ENCODE measurements at places on chromosomes 6 and 20.

GRCh38 chr6:150622941-150623874, 23.5 kb downstream of the PLEKHG1 start:
- DNase-seq: no peak

- no peak for DNase-seq
Measured at GRCh38 chr6:4192173-4192572, 56.8 kb upstream of the ECI2 start.

GRCh38 chr6:158406736-158407135, 94.5 kb downstream of the TULP4 start:
- DNase-seq: no peak

DNA sequence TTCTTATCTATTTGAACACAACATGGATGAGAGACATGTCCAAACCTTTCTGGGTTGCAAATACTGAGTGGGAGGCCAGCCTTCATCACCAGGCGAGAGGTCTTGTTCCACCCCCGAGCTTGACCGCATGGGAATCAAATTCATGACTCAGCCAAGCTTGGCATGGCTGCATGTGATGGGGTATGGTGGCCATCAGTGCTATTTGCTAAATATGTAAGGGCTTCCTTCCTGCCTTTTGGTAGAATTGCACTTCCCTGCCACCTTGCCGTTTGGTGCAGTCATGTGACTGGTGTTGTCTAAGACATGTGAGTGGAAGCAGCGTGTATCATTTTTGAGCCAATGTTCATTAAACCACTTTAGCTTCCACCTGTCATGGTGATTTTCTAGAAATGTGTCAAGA, 508.9 kb upstream of the SULF2 start:
- no peak for DNase-seq

GRCh38 chr20:12699374-12700228, 309.2 kb upstream of the SPTLC3 start:
- DNase-seq: no peak

DNA sequence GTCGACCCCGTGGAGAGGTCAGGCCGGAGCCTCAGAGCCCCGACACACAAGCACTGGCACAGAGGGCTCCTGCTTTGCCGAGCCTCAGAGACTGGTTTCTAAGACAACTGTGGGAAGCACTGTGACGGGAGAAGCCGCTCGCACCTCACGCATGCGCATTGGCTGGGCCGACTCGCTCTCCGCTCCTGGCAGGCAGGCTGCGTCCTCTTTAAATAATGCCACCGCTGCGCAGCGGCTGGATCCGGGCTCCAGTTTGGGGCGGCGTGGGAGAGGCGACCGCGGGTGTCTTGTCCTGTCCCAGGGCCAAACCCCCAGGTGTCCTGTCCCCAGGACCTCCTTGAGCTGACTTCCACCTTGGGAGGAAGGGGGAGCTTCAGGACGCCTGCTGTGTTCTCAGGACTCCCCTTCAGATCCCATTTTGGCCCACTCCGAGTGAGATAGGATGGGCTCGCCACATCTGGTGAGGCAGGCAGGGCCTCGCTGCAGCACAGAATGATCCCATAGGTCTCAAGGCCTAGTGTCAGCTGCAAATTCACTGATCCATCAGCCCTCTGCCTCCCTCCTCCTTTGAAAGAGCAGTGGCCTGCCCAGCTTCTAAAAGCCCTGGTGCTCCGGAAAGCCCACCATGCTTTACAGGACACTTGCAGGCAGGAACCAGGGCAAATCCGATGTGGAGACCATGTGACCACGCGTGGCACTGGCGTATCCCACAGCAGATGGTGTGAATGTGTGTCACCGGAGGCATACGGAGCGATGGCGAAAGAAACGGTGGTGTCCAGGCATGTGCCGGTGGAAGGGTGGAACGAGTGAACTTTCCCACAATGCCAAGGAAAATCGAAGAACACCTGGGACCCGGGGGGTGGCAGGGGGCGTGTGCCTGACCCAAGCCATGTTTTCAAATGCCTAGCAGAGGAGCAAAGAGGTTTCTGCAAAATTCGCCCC, 169.3 kb upstream of the ZNF337 start:
- peak; percentile 62 for DNase-seq

DNA sequence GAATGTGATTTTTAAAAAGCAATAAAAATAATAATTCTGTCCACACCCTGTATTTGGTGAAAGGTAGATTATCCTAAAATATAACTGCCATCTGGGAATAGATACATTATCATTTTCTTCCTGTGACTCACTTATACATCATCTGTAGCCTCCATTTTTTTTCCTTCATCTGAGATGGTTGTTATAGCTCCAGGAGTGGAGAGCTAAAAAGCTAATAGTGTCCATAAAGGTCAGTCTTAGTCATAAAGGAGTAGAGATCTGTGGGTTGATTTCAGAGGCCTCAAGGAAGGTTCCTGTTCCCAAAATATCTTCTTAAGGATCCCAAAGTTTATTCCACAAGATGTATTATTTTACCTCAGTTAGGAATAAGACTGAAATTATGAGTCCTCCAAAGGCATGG, 41.1 kb downstream of the FBXO5 start:
- no peak for DNase-seq

- no peak for DNase-seq
Measured at GRCh38 chr20:14478126-14478525, 140.7 kb upstream of the FLRT3 start.

GRCh38 chr20:17646961-17647301, 35.1 kb downstream of the RRBP1 start:
- DNase-seq: no peak

DNA sequence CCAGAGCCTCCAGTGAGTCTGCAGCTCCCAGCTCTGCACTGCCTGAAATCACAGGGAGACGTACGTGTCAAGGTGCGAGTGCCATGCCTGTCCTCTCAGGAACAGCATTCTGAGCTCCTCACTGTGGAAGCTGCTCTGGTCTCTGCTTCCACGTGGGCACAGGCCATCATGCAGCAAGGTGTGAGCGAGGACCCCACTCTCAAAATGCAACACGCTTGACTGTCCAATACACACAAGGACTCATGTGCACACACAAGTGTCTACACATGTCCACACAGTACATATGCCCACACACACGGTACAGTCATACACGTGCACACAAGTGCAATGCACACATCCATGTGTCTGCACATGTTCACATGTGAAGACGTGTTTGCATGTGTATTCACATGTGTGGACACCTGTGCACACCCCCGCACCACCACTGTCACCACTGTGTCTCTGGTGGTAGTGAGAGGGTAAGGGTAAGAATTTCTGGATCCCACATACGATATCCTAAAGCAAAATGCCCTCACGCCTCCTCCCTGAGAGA, 260.5 kb downstream of the DLL1 start:
- no peak for DNase-seq

- no peak for DNase-seq
Measured at GRCh38 chr6:80325742-80326141, 219.3 kb downstream of the BCKDHB start.

Measured in stimulated activated CD4-positive, alpha-beta T cell treated with anti-CD3 and anti-CD28 coated beads, Interleukin-2, amount 100 ng/mL, for 4 hours (primary cell).